ENCODE measurements at places on chromosomes 6 and 20.

GRCh38 chr20:63071541-63072181, 64.9 kb upstream of the BHLHE23 start:
- DNase-seq: no peak

DNA sequence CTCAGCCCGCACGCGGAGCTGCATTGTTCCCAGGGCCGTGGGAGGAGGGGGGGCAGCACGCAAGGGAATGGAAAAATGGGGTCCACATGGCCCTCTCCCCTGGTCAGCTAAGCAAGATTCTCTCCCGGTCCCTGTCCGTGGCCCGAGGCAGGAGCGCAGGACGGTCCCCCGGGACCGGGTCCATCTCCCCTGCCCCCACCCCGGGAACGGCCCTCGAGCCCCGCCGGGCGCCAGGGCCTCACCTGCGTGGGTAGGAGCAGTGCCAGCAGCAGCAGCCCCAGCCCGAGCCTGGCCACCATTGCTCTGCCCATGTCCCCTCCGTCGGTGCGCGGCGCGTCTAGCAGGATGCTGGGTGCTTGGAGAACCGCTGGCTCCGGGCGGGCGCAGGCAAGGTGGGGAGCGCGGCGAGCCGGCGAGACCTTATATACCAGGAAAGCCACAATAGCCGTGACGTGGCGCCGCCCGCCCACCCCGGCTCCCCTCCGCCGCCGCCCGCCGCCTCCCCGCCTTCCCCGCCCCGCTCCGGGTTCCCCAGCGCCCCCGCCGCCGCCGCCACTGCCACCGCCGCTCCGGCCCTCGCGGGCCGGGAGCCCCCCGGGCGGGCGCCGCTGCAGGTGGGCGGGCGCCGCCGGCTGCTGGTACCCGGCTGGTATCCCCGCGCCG, at the start of gene CD24:
Gene CD24, minus strand, starts transcription at position 394 of the 663 bp plus-strand sequence. Its CDS starts 83 bp downstream, at position 311.
- DNase-seq: no peak

DNA sequence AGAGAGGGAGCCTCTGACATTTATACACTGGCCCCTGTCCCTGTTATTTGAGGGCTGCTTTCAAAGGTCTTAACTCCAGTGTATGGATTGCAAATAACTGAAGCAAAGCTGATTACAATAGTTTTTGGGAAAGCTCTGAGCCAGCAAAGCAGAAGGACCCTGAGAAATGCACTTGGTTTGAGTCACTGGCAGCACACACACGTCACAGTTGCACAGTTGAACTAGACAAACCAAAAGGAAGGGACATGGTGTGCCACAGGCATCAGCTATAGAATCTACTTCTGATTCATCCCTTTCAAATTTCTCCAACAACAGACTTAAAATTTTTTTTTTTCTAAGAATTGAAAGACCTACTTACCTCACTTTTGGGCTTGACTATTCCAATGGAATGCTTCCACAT, 56.4 kb downstream of the SNRNP48 start:
- no peak for DNase-seq

- DNase-seq: no peak
Measured at GRCh38 chr6:79778816-79779215, 147.7 kb downstream of the SH3BGRL2 start.

GRCh38 chr6:33450434-33450833, 3.9 kb upstream of the ZBTB9 start:
- no peak for DNase-seq

GRCh38 chr20:50425076-50425475, 85.1 kb upstream of the PTPN1 start:
- no peak for DNase-seq

DNA sequence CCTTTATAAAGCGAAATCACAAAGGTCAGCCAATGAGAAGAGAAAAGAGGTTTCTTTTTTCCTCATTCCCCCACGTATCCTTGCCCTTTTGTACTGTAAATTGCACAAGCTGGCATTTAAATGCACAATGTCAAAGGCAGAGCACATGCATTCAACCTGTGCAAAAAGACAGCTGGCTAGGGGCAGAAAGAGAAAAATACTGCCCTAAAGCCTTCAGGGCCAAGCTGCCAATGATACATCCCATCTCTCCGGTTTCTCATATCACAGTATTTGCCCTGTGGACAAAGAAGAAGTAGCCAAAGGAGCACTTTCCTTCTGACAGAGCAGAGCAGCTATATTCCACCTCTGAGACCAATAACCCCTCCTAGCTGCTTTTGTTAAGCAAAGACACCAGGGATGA, 219.2 kb downstream of the TRDN start:
- DNase-seq: no peak

DNA sequence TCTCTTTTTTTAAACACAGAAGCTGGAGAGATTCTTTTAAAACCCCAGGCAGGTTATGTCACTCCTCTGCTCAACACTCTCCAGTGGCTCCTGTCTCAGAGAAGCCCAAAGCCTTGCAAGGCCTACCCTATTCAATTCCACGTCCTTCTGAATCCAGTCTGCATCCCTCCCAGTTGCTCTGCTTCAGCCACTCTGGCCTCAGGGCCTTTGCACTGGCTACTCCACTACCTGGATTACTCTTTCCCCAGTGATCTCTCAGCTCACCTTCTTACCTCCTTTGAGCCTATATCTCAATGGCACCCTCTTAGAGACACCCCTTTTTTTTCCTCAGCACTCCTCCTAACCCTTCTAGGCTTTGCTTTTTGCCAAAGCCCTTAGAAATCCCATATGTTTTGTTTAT, 185.8 kb downstream of the CLIC5 start:
- no peak for DNase-seq

DNA sequence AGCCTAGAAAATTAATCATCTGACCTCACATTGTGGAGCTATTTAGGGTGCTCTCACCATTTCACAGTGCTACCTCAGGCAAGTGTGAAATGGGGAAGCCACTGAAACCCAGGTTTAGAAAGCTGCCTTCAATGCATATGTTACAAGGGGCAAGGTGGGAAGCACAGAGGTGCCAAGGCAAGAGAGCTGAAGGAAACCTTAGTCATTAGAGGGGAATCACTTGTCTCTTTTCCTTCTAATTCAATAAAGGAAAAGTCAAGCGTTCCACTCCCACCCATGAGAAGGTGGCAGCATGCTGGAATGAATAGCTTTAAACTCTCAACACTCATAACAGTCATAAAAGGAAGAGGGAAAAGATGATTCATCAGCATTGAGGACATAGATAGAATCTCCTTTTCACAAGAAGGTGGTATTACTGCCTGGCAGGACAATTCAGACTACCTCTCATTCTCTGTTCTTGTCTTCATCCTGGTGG, 251.9 kb upstream of the IRAK1BP1 start:
- no peak for DNase-seq

DNA sequence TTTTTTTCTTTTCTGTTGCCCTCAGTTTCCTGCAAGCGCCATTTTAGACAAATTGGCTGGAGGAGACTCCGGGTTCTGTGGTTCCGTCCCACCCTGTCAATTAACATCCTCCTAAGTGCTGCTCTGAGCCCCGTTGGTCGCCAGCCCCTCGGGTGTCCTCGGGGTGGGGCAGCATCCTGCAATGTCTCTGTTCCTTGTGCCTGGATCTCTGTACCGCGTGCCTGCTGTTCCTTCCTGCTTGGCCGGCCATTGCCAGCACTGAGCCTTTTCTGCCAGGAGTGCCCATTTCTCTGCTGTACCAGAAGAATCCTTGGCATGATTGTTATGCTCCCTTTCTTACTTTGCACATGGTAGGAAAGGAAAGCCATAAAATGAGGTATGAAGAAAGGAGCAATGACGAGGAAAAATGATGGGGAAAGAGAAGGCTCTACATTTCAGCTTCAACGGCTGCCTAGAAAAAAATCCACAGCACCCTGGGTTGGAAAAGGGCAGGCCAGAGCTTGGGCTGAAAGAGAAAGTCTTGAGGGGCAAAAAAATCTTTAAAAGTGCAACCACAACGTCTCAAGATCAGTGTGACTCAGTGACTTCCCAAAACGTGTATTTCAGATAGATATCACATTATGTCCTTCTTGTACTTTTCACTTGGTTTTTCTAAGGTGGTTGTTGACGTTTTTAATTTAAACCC, 256.7 kb downstream of the CLIC5 start:
- DNase-seq: no peak

DNA sequence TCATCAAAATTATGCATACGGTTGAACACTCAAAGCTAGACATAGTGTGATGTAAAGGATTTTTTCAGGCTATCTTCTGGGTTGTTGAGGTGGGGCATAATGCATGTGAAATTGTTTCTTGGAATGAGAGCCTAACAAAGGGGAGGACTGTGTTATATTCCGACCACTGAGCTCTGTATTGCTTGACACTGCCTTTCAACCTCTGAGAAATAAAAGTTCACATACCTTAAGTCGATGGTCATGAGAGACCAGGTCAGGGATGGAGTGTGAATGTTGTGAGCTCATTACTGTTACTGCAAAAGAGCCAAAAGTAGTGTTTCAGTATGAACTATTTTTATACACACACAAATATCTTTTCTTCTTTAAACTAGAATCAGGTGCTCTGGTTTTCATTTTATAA, 5.0 kb downstream of the PFDN4 start:
- no peak for DNase-seq

DNA sequence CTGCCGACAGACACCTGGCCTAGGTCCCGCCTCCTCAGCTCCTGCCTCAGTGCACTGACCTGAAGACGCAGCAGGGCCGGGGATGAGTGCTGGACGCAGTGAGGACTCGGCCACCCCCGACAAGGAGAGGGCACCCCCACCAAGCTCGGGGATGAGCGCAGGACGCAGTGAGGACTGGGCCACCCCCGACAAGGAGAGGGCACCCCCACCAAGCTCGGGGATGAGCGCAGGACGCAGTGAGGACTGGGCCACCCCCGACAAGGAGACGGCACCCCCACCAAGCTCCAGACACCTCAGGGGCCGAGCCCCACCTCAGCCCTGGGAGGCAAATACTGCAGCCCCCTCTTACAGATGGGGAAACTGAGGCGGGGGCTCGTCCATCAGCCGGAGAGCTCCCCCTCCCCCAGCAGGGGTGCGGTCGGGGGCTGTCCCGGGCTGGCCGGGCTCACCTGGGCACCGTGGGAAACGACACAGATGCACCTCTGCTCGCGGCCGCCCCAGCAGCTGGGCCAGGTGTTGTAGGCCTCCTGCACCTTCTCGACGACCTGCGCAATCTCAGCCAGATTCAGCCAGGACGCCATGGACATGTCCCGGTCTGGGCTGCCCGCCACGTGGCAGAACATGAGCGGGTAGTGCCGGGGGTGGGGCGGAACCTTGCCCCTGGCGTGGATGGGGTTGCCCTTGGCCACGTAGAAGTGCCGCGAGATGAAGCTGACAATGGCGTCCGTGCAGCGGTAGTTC, 7.5 kb downstream of the HELZ2 start:
- DNase-seq: no peak

GRCh38 chr6:129212081-129212480, 329.1 kb downstream of the LAMA2 start:
- no peak for DNase-seq

DNA sequence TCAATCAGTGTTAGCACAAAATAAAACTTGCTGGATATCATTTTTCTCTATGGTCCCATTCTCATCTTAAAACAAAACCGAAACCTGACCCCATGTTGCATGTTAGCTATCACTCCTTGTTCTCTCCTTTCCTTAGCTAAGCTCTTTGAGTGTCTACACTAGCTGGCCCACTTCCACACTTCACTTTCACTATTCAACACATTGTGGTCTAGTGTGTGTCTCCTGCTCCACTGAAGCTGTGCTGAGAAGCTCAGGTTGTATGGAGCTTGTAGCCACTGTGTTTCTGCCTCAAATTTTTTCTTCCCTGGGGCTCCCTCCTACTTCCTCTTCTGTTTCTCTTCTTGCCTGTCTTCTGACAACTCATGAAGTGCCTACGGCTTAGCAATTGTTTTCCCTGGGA, 223.0 kb downstream of the NKAIN2 start:
- DNase-seq: no peak

GRCh38 chr20:31817461-31817860, 1.7 kb upstream of the MYLK2 start:
- no peak for DNase-seq

- DNase-seq: no peak
Measured at GRCh38 chr6:56526860-56527544, 115.7 kb downstream of the DST start.

- DNase-seq: no peak
Measured at GRCh38 chr6:132713352-132714134, at the start of gene VNN1. VNN1 (minus strand) TSS chr6:132714055; CDS start chr6:132714035, 20 bp downstream.

GRCh38 chr6:117512987-117513573, 30.6 kb downstream of the DCBLD1 start:
- DNase-seq: no peak

- no peak for DNase-seq
Measured at GRCh38 chr6:143549949-143550268, 38.4 kb upstream of the FUCA2 start.

GRCh38 chr6:106520711-106521401, 108.4 kb downstream of the RTN4IP1 start:
- peak; percentile 59 for DNase-seq

- no peak for DNase-seq
Measured at GRCh38 chr6:146381486-146381885, 162.1 kb upstream of the RAB32 start.

- no peak for DNase-seq
Measured at GRCh38 chr20:11332381-11332780, 585.3 kb upstream of the BTBD3 start.

DNA sequence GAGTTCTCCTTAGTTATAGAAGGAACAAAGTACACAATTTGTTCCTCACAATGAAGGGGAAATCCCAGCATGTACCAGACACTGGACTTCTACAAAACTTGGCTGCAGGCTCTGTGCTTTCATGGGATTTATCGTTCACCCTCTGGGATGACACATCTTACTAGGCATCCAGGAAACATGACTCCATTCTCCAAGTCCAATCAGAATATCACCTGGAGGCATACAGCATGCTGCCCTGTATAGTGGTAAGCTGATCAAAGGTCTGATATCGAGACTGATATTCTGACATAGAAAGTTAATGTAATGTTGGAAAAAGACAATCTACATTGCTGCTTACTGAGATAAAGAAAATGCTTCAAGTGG, 6.7 kb downstream of the RWDD2A start:
- DNase-seq: no peak

GRCh38 chr6:28653876-28654275, 128.2 kb downstream of the GPX5 start:
- DNase-seq: no peak

DNA sequence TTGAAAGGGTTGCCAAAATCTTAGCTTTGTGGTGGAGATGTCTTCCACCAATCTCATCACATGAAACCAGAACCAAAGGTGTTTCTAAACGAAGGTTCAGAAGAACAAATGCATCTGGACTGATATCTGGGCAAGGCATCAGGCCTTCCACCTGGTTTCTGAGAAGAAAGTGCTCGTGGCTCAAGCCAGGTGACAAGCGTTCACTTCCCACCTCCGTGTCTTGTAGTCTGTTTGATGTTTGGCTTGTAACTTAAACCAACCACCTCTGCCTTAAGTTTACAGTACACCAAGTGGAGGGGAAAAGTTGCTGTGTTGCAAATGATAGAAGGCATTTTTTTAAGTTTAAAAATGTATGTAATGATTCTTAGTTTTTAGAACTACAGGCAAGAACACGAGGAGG, 66.9 kb upstream of the MAP3K7 start:
- DNase-seq: no peak

- DNase-seq: no peak
Measured at GRCh38 chr6:162056745-162057144, 670.8 kb downstream of the PRKN start.

DNA sequence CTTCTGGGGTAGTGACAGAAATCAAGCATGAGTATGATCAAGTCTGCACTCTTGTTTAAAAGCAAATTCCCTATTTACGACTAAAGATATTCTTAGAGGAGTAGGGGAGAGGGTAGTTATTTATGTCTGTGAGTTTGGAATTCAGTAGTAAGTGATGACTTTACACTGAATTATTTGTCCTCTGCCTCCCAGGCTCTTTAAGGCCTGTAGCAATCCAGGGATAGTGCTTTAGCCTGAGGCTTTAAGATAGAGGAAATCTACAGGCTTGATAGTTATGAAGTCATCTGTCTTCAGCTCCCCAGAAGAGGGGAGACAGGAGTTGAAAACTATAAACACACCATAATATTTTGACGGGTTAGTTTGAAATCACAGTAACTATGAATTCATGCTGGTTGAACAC, 664.5 kb downstream of the EPM2A start:
- no peak for DNase-seq
